GM10248 (cell line): ENCODE measurements at places on chromosomes 5 and 9.

- no peak for DNase-seq
Observed at GRCh38 chr9:109797006-109797405, 17.0 kb downstream of the PALM2AKAP2 start.

GRCh38 chr5:902129-902916, 9.6 kb downstream of the TRIP13 start:
- no peak for DNase-seq

DNA sequence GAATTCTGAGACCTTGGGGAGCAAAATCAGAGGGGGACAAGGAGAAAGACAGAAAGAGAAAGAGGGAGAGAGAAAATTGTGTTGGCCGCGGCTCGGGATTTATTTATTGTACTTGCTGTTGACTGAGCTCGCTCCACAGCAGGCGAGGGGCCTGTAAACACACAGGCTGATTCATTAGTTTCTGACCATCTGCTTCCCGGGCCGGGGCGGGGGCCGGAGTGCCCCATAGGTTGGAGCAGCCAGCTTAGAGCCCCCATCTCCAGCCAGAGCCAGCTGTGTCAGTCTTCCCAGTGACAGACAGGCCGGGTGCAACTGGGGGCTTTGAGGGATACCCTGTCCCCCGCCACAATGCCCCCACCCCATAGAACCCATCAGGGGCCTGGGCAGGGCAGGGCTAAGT, 30.9 kb downstream of the NTNG2 start:
- DNase-seq = no peak

DNA sequence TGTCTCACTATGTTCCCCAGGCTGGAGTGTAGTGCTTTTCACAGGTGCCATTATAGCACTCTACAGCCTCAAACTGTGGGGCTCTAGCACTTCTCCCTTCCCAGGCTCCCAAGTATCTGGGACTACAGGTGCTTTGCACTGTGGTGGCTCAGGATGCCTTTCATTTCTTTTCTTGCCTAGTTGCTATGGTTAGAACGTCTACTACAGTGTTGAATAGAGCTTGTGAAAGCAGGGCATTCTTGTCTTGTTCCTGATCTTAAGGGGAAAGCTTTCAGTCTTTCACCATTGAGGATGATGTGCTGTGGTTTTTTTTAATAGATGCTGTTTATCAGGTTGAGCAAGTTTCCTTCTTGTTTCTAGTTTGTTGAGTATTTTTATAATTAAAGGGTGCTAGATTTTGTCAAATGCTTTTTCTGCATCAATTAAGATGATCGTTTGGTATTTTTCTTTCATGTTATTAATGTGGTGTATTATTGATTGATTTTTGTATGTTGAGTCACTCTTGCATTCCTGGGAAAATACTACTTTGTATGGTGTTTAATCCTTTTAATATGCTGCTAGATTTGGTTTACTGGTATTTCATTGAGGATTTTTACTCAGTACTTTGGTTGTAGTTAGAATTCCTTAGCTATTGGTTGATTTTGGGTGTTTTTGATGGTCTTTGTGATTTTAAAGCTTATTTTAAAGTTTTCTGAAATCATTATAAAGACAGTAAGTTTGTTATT, 35.6 kb downstream of the GPBP1 start:
- DNase-seq = no peak

DNA sequence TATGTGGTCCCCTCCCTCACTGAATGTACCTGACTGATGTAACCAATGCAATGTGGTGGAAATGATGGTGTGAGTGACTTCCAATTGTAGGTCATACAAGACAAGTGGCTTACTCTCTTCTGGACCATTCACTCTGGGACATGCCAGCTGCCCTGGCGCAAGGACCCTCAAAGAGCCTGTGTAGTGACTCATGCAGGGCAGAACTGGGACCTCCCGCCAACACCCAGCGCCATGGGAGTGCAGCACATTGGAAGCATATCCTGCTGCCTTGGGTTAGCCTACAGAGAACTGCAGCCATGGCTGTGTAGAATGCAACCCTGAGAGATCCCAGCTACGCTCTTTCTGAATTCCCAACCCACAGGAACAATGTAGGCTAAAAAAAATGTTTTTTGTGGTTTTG, 90.0 kb upstream of the PANK3 start:
- no peak for DNase-seq

DNA sequence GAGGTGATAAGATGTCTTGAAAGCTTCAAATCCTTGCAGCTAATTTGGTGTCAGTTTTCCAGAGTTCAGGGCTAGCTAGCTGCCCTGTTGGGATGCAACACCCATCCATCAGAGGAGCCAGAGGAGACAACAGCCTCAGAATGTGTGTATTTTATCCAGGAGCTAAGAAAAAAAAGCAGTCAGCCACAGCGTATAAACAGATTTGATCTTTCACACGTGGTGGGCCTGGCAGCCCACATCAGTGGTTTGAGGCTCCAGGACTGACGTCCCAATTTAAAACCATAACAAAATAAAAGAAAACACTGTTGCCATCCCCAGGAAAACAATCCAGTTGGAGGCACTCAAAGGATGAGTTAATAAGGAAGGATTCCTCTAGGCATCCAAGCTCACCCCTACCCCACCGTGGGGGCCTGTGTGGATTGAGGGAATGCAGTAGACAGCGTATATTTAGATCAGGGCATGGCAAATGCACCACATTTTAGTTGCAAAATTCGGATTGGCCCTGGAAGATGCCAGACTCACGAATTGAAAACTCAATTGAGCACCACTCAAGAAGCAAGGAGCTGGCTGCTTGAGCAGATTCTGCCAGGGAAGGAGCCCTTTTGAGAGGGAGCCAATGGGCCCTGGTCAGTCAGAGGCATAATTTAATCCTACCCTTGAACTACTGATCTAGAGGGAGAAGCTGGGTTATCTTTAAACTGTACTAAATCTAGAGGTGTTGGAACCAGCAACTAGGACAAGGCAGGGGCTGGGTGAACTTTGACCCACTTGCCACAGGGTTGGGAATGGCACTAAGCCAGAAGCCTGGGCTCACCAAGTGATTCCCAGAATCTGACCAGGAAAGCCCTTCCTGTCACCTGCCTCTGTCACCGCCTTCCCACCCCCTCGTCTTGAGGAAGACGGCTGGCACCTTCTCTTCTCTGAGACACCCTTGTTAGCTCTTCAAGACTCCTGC, 17.5 kb downstream of the ADRA1B start:
- DNase-seq = no peak

DNA sequence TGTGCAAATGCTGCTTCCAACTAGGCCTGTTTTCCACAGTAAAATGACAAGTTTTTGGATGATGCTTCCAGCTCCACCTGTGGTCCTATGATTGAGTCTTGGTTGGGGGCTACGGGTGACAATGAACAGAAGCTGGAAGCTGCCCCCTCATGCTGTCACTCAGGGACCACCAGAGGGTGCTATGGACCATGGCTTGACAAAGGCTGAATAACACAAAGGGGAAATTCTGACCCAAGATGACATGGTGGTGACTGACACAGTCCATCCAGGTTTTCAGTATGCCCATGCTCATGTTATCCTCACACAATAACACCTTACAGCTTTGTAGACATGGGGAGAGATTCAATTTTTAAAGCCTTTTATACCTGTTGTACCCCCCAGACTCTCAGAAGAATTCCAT, 23.9 kb upstream of the SAP30L start:
- no peak for DNase-seq

DNA sequence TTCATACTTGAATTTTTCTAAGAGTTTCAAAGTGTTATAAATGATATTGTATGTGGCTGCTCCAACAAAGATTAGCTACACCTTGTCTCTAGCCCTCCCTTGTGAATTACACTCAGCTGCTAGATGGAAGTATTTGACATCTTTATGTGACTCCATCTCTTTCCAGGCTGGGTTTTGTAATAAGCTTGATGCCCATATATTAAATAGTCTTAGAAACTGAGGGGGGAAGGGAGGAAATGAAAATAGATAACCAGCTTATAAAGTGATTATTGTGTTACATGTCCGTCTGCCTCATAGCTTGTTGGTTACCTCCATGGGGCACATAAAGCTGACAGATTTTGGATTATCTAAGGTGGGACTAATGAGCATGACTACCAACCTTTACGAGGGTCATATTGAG, 63.4 kb downstream of the CD180 start:
- DNase-seq = no peak

GRCh38 chr9:22041775-22042174, 32.7 kb upstream of the CDKN2B start:
- no peak for DNase-seq
